ENCODE measurements at places on chromosomes 4 and X. TPM values are rescaled to one million over a fixed set of nuclear protein-coding genes. Genes with fewer than 3 reads are reported as not detected.

GRCh38 chr4:54318904-54319303 is 89.8 kb downstream of the PDGFRA start:
- peaks cover 6% of the 10 kb centered on the region for H3K27me3 ChIP-seq
- H3K27ac ChIP-seq, result no peak overlapping the region
- H3K4me3 ChIP-seq, result no peak overlapping the region
- peak; percentile 4 for DNase-seq
- no peaks in the 10 kb centered on the region for H3K4me1 ChIP-seq
- no peaks in the 10 kb centered on the region for H3K36me3 ChIP-seq

DNA sequence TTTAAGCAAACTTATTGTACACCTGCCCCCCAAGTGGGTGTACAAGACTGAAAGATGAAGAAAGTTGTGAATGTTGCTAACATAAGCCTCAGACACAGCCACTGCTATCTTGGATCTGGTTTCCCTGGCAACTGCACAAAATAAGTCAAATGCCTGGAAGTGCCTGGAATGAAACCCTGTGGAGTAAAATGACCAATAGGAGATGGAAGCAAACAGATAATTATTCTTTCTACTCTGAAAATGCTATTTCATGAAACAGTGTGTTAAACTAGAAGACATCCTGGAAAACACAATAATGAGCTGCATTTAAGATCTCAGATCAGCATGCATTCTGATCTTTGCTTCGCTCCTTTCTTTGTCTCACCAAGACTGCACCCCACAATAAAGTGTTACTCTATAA is 1016.0 kb downstream of the ARAP2 start:
- DNase-seq, result no peak
- H3K27ac ChIP-seq, result no peak overlapping the region
- H3K36me3 ChIP-seq, result no peaks in the 10 kb centered on the region
- no peaks in the 10 kb centered on the region for H3K27me3 ChIP-seq

DNA sequence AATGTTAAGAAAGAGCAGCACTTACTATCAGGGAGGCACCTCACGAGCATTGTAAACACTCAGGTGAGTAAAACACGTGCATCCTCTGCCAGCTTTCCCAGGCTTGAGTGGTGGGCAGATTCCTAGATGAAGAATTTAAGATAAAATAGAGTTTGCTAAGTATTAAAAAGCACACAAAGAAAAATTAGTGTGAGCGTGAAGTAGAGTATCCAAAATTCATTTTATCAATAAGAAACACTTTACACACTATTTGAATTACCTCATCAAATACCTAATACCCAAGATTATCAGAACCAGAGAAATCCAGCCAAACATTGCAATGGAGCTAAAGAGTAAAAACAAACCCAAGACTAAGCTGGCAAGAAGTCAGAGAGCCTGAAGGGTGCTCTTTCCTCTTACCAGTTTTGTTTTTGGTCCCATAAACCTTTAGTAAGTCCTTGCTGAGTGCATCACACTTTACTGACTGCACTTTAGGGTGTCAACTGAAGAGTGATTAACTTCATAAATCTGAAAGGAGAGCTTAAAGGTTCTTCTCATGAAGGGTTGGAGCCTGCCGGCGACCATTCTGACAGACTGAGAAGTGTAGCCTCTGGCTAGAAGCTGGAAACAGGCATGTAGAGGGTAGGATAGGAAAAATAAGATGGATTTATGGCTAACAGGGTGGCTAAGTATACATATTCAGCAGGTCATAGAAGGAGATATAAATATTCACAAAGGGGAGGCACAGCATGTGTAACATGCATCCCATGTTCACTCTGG is 151.1 kb downstream of the SLC7A11 start:
- H3K4me1 ChIP-seq, result peaks cover 3% of the 10 kb centered on the region
- H3K27me3 ChIP-seq, result no peaks in the 10 kb centered on the region
- DNase-seq, result no peak
- no peak overlapping the region for H3K27ac ChIP-seq

Gene FHDC1
- 0.96 TPM for polyA plus RNA-seq

Gene NMU
- 5.2 TPM for polyA plus RNA-seq

Measured in keratinocyte (primary cell).